ENCODE measurements at places on chromosomes 12 and 14.

- no peak for DNase-seq
These were observed 167.4 kb downstream of the TMTC3 start for GRCh38 chr12:88309546-88309945.

DNA sequence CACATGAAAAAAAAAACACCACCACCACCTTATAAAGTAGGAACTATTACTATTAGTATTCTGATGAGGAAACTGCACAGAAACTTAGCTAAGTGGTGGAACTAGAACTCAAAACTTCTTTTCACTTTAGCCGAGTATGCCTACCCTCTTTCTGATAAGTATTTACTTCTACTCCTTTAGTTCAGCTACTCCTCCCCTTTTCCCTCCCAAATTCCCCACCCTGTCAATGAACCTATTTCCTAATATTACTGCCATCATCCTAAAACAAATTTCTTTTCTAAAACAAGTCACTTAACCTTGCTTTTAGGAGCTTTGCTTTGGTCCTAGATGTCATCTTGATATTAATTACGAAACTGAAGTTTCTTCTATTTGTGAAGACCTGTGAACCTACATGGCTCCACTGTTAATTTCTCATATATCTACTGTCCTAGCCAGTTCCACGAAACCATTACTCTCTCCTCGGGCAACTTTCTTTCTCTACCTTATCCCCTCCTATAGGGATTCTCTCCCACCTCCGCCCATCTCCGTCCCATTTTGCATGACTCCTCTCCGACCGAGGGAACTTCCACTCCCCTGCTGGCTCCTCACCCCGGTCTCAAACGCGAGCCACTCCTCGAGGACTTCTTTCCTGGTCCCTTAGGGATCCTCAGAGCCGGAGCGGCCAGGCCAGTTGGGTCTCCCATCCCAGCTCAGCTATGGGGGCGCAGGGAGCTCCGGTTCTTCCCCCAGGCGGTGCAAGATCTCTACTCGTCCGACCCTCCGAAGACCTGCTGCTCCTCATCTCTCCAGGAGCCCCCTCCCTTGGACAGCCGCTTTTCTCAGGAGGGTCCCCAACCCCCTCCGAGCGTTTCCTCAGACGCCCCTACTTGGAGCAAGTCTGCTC is 1.1 kb downstream of the NUMB start:
- no peak for DNase-seq

- no peak for DNase-seq
These were observed 78.8 kb downstream of the RPS6KA5 start for GRCh38 chr14:90981636-90982035.

- no peak for DNase-seq
These were observed 8.9 kb downstream of the DCP1B start for GRCh38 chr12:1995205-1995896.

DNA sequence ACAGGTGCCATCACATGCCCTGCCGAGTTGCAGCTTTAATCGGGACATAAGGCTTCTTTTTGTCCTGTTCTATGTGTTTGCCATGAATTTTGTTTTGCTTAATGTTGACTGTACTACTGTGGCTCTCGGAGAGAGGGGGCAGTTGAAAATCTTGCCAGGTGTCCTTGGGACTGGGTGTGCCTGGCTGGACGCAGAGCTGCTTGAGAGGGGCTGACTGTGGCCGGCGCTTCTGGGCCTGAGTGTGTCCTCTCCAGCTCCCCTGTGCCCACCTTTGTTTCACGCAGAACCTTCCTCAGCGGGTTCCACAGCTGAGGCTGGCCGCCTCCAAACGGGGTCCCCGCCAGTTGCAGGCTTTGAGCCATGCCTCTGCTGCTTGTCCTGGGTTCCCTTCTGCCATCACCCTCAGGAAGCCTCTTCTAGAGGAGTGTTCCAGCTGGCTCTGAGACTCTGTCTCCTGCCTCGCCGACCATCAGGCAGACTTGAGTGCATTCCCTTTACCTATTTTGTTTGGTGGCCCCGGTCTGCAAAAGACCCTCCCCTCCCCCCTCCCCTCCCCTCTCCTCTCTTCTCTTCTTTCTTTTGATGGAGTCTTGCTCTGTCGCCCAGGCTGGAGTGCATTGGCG is 49.7 kb downstream of the DDX51 start:
- DNase-seq: no peak

DNA sequence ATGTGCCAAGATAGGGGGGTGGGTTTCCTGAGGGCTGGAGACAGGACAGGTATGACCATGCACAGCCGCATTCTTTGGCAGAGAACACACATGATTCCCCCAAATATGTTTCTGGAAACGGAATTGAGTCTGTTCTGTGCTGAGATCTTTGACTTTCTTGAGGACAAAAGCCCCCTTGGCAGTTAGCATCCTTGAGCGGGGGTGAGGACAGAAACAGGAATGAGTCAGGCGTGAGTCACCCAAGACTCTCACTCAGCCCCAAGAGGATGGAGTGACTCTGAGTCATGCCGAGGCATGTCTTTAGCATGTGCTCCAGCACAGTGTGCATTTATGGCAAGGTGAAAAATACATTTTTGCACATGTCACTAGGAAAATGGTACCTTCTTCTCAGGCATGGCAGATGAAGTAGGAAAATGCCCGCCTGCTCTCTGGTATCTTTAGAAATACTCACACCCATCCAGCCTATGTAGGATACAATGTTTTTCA is 52.1 kb downstream of the DAD1 start:
- DNase-seq: peak; percentile 85

DNA sequence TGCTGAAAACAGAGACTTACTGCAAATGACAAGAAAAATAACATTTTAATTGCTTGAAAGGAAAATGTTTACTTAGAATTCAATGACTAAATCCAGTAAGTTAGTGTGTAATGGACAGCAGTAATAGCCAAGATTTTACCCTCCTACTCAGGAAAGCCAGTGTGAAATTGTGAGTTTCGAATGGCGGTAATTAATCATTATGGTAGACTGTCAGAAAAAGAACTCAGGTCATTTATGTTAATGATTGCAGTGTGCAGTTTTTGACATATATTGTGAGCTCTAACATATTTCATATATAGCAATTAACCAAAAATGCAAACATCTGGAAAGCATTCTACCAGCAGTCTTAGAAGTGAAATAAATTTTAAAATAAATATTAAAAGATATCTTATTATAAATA is 60.3 kb downstream of the PDZRN4 start:
- no peak for DNase-seq

- DNase-seq: no peak
These were observed 205.1 kb upstream of the ABCD2 start for GRCh38 chr12:39824505-39825212.

- DNase-seq: no peak
These were observed 218.8 kb downstream of the LRIG3 start for GRCh38 chr12:58701536-58701935.

DNA sequence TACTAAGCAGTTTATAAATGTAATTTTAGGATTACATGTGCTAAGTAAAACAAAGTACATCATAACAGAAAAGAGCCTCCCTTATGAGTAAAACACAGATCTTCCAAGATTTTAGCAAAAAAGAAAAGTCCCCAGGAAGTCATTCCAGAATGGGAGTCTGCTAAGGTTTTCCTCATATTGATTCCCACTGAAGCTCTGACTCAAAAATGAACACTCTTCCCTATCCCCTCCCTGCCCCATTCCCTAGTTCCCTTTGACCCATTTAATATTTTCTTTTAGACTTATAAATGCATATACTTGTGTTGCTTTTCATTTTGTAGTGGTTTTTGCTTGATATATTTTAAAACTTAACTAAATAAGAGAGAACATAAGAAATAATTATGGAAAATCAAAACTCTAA is 40.1 kb downstream of the PTGER2 start:
- DNase-seq: no peak

DNA sequence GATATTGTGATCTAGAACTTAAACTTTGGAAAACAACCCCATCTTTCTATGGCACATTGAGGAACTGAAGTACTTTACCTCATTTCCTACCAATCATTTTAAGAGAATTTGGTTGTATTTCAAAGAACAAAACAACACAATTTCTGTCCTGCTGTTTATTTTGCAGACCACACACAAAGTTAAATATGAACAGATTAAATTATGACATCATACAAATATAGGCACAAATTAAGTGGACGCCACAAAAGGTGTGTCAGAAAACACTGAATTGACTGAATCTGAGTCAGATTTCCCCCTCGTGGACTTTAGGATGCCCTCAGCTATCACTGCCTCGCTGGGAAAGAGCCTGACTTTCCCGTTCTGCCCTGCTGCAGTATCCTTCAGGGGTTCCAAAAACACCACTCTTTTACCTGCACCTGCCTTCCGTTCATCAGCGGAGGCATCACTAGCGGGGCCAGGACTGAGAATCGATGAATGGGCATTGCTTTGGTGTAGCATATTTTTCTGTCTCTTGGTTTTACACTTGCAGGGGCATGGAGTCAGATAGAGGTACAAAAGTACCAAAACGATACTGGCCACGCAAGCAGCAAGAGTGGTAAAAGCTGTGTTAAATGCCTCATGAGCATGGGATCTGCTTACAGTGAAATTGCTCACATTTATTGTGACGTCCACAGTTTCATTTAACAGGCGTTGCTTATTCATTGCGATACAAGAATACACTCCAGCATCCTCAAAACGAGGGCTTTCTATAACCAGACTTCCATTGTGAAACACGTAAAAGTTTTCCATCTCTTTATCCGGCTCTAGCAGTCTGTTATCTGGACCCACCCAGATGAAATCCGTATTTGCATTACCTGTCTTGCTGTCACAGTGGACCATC is 2.0 kb upstream of the PCED1B start:
- no peak for DNase-seq

- no peak for DNase-seq
These were observed 103.7 kb downstream of the PRICKLE1 start for GRCh38 chr12:42485823-42486222.

DNA sequence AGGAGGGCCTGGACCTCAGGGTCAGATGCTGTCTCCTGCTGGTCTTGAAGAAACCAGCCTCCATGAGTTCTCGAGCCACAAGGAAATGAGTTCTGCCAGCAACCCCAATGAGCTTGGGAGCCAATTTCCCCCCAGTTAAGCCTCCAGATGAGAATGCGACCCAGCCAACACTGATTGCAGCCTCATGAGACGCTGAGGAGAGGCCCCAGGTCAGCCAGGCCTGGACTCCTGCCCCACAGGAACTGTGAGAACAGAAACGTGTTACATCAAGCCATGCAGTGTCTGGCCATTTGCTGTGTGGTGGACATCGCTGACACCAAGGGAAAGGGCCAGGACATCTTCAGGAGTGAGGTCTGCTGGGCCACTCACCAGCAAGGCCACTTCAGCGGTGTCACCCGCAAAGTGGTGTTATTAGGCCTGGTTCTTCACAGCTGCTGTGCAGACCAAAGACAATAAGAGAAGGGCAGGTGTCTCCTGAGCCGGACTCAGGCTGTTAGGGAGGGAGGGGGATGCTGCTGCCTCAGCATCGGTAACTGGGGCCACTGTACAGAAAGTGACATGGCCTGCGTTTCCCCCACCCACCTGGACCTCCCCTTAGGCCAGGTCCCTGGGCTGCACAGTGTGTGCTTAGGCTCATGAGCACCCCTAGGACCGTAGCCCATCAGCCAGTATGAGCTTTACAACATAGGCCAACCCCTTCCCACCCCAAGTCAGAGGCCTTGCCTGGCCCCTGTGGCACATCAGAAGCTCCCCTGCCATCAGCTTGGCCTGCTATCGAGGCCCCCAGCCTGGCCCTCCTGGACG is 272.4 kb upstream of the RTL1 start:
- DNase-seq: no peak

GRCh38 chr12:109432842-109433304 is 44.2 kb downstream of the KCTD10 start:
- peak; percentile 54 for DNase-seq

GRCh38 chr12:1795785-1796514 is 24.4 kb upstream of the LRTM2 start:
- DNase-seq: peak; percentile 88

- DNase-seq: no peak
These were observed 50.1 kb downstream of the ANAPC7 start for GRCh38 chr12:110353211-110353965.

- no peak for DNase-seq
These were observed 317.6 kb downstream of the CCDC91 start for GRCh38 chr12:28507867-28508266.

- no peak for DNase-seq
These were observed 68.2 kb upstream of the FGD4 start for GRCh38 chr12:32331133-32331532.

- DNase-seq: peak; percentile 75
These were observed 17.5 kb downstream of the RAD51B start for GRCh38 chr14:67837011-67837624.

GRCh38 chr14:69812711-69813110 is 15.7 kb upstream of the SLC10A1 start:
- no peak for DNase-seq

DNA sequence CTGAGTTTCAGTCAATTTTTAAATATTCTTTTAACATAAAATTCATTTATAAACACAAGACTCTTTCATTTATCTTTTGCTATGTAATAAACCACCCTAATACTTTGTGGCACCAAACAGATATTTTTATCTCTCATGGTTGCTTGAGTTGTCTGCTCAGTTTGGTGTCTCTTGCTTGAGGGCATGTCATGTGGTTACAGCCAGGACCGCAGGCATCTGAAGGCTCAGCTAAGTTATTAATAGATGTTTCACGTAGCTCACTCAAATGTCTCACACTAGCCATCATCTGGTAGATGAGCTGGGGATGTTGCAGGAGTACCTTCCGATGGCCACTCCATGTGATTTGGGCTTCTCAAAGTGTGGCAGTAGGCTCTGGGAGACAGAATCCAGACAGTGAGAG is 597.8 kb downstream of the ETNK1 start:
- DNase-seq: no peak

DNA sequence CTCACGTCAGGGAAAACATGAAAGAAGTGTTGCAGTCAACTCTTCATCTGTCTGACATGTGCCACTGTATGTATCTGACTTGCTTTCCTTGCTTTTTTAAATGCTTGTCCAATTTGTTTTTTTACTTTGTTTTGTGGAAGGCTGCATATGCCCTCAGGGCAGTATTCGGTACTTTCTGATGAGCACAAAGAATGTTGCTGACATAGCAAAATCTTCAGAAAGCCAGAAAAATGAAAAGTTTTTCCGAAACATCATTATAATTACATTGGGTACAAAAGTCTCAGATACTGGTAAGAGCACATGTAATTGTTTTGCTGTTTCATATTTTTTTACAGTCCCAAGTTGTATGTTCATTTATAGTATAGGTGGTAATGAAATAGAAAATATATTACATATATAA is 144.3 kb downstream of the NTS start:
- no peak for DNase-seq

GRCh38 chr12:73372856-73373255 is 1100.7 kb downstream of the TRHDE start:
- no peak for DNase-seq

DNA sequence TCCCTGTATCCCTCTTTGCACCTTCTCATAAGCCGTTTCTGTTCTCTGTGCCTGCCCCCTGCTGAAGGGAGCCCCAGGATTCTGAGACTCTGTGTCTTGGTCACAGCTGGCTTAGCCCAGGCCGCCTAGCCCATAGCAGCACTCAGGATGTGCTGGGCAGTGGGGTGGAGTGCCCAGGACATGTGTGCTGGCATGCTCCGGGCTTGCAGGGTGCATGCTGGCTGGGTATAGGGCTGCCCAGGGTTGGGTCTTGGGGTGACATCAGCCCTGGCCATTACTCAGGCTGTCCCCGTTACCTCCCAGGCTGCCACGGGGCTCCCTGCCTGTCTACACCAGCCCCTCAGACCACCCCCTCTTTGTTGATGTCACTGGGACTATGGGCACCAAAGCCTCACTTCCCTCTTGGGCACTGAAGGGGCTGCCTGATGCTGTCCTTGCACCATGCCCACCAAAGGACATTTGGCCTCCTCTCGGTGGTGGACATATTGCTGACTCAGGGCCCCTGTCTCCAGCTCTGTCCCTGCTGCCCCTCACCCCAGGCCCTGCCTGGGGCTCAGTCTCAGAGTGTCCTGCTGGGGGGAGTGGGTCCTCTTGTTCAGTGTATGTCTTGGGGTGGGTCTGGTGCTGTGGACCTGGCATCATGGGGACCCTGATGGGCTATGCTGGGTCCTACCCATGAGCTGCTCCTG is 2.4 kb downstream of the CEP170B start:
- no peak for DNase-seq

Measured in CD14-positive monocyte (primary cell).